ENCODE measurements at places on chromosomes 1 and 21. TPM values are rescaled to one million over a fixed set of nuclear protein-coding genes. Genes with fewer than 3 reads are reported as not detected.

OR13G1 gene
- polyA plus RNA-seq: not detected

C1QC gene
- not detected for polyA plus RNA-seq

FABP3 gene
- 19.8 TPM for polyA plus RNA-seq

S100A8 gene
- not detected for polyA plus RNA-seq

GORAB gene
- 15.0 TPM for polyA plus RNA-seq

TMEM61 gene
- polyA plus RNA-seq: not detected

RHBDL2 gene
- polyA plus RNA-seq: 0.32 TPM

APOBEC4 gene
- polyA plus RNA-seq: not detected

AADACL4 gene
- polyA plus RNA-seq: not detected

Measured in AG04450 (cell line).